Heart right ventricle (tissue), 16 donors: ENCODE measurements at places on chromosomes 3 and 15. TPM values are rescaled to one million over a fixed set of nuclear protein-coding genes. Genes with fewer than 3 reads are reported as not detected.
A peak's percentile ranks its signal among the peaks of the same experiment; 100 is the strongest.

DNA sequence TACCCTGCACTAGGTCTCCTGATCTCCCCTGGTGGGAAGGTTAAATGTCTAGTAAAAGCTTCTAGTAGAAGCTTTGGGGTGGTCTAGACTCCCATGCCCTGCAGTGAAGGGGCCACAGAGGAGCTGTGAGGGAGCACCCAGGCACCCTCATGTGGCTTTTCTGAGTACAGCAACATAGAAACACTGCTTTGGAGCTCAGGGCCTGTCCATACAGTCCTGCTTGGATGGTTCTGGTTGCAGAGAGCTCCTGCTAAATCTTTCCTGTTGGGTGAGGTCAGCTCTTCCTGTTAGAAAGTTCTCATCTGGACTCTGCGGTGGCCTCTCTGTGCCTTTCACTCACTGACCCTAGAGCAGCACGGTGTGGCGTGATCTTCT, 47.8 kb downstream of the GPD1L start:
- no peak for DNase-seq

GRCh38 chr3:59128685-59129084, 78.9 kb upstream of the CFAP20DC start:
- DNase-seq, result no peak

- DNase-seq, result peak; percentile 17
Measured at GRCh38 chr3:99836681-99837080, 19.0 kb downstream of the CMSS1 start.

The PPP1R2 gene
- 37.6 TPM for total RNA-seq

The ZCWPW2 gene
- total RNA-seq, result 3.7 TPM

The CELF6 gene
- total RNA-seq, result 0.71 TPM
